Stimulated activated CD8-positive, alpha-beta memory T cell treated with anti-CD3 and anti-CD28 coated beads, Interleukin-4, amount 100 ng/mL, for 48 hours (primary cell): ENCODE measurements at places on chromosomes 6 and 20.

DNA sequence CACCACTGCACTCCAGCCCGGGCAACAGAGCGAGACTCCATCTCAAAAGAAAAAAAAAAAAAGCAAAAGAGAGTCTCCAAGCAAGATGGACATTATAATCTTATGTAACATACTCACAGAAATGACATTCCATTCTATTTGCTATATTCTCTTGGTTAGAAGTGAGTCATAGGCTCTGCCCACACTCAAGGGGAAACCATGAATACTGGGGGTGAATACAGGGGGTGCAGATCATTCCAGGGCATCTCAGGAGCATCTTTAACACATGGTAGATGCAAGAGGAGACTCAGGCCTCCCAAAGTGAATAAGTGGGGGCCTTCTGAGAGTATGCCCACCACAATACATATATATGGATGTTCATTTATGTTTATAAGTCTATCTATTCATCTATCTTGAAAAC, 18.3 kb upstream of the RANBP9 start:
- no peak for DNase-seq

DNA sequence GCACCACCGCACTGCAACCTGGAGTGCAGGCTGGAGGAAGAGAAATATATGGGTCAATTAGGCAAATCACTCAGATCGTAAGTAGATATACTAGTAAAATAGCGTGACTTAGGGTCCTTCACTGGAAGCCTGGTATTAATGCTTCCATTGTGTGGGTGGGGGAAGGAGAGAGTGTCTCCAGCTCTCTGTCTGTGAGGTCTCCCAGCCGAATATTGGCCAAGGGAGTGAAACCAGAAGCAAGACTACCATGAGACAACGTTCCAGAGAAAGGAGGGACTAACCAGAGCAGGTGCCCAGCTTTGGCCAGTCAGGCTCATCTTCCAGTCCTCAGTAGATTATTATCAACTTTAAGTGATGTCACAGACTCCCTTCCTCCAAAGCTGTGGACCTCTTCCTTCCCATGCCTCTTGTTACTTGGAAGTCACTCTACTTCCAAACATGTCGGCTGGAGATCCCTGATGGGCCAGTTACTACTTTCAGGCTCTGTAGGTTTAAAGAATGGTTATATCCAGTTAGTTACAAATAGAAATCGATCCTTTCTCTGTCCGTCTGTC, 28.8 kb downstream of the MTHFD1L start:
- DNase-seq = no peak

- no peak for DNase-seq
Measured at GRCh38 chr6:166465003-166465399, 82.3 kb upstream of the MPC1 start.

DNA sequence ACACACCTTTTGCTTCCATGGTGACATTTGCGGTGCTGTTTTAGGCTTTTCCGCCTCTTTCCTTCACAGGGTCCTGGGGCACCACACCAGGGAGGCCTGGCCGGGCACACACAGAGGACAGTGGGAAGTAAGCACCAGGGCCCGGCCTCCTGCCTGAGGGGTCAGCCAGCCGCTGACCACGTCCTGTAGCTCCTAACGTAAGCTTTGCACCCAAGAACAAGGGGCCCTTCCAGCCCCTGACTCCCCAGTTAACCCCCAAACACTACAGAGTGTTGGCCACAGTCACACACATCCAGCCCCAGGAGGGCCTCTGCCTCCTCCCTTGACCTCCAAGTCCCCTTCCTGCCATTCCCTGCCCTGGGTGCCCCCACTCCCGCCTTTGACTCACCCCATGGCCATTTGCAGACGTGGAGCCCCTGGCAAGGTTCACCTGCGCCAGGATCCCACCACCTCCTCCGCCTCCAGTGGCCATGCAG, 54.7 kb downstream of the YTHDF1 start:
- no peak for DNase-seq

- no peak for DNase-seq
Measured at GRCh38 chr6:90113389-90113788, 183.3 kb downstream of the BACH2 start.

DNA sequence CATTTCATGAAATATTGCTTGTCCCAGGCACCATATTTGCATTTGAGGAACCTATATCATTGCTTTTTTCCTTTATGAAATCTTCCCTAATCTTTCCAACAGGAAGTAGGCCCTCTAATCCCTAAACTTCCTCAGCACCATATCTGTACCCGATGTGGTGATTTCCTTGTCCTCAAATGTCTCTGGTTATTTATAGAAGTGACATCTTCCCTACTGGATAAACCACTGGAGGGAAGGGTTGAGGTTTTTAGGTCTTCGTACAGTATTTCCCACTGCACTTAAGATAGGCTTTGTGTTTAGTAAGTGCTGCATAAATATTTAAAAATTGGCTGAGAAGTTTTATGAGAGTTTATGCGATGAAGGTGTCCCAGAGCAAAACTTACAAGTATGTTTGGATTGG, 54.9 kb upstream of the TMEM170B start:
- no peak for DNase-seq

DNA sequence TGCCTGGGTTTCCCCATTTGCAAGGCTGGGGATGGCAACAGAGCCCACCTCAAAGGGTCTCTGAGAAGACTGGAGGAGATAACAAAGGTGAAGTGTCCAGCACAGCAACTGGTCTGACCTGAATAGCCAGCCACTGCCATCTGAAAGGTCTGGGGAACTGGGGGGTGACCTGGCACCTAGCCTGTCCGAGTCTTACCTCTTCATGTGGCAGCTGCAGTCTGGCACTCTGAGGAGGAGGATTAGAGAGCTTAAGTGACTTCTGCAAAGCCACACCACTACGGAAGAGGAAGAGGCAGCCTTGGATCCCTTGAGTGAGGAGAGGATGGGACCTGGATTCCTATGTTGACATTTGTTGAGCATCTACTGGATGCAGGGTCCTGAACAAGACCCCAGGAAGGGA, 22.2 kb downstream of the C20orf203 start:
- no peak for DNase-seq

GRCh38 chr6:70675822-70676221, 8.1 kb downstream of the SMAP1 start:
- no peak for DNase-seq

DNA sequence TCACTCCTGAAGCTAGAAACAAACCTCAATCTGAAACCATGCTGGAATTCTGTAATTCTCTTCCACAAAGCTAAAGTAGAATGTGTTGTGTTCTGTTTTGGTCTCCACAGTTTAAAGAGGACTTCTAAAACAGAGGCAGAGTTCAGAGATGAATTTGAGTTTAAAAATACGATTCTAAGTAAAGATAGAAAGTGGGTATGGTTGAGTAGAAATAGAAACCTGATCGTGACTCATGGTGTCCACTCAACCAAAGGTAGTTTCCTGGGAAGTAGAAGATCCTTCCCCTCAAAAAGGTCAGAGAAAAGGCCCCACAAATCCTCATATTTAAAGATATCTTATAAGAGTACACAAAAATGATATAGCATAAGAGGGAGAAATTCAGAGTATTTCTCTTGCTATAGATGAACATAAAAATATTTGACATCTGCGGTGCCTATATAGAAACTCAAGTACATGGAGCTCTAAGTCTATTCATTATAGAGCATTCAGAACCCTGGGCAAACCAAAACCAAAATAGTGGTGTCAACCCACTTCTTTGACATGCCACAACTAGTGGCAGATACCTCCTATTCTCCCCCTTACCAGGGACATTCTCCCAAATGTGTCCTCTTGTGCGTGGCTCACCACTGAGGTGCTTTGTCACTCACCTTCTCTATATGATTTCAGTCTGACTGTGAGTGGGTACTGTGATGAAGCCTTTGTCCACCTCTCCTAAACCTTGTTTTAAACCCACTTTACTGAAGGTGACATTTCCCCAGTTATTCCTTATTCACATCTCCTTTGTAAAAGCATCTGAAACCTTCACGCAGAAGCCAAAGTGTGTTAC, 84.5 kb downstream of the PLCB1 start:
- no peak for DNase-seq

GRCh38 chr6:93416571-93417420, 2.6 kb downstream of the EPHA7 start:
- DNase-seq = no peak

DNA sequence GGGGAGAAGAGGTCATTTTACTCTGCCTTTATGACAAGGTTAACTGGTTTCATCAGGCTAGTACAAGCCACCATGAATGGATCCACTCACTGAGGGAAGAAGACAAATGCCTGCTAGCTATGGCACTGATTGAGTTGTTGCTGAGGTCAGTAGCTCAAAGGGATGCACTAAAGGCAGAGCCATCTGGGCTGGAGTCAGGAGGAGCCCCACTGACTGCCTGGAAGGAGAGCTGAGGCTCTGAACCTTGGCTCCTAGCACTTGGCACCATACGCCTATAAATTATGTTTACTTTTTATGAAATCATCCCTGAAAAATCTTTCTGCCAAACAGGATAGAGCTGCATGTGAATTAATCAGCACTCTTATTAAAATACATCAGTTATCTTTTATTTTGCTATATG, 104.6 kb downstream of the DTD1 start:
- DNase-seq = no peak

DNA sequence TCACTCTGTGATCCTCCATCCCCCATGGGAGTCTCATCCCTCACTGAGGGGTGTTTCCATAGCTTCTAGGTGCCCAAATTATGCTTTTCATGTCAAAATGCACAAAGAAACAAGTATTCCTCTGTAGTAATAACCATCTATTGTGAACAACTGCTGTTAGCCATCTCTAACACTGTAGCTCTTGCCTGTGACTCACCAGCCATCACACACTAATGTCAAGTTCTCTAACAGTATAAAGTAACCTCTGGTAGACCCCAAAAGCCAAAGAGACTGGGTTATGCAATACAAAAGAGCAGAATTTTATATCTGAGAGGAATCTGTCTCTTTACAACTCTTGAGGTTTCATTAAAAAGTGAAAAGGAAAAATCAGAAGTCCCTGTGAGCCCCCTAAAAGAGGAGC, 25.4 kb upstream of the IYD start:
- DNase-seq = no peak
